Stimulated activated CD4-positive, alpha-beta T cell treated with anti-CD3 and anti-CD28 coated beads, Interleukin-4, amount 100 ng/mL, for 24 hours (primary cell): ENCODE measurements at places on chromosomes 6 and 20.

DNA sequence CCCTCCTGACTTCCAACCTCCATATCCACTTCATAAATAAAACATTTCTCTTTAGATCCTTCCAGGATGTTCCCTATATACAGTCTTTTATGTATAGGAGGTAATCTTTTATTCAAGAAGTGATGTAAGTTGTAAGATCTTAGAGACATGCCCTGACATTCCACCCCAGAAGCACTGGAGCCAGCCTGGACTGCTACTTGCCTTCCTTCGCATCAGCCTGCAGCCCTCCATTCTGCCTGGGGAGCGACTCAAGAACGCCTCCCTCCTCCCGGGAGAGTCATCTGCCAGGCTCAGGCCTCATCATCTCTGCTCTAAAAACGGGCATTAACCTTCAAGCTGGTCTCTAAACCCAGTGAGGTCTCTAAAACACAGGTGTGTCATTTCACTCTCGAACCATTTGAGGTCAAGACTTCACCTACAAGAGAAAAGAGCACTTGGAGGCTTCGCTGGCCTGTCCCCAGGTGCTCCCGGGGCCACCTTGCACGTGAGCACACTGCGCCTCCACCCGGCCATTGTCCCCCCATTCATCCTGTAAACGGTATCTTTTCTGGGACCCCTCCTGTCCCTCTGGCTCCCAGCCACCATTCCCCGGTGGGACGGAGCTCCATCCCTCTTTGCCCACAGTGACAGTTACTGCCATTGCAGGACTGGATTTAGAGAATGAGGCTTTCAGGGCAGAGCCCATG is 107.5 kb upstream of the PDE10A start:
- DNase-seq: no peak

DNA sequence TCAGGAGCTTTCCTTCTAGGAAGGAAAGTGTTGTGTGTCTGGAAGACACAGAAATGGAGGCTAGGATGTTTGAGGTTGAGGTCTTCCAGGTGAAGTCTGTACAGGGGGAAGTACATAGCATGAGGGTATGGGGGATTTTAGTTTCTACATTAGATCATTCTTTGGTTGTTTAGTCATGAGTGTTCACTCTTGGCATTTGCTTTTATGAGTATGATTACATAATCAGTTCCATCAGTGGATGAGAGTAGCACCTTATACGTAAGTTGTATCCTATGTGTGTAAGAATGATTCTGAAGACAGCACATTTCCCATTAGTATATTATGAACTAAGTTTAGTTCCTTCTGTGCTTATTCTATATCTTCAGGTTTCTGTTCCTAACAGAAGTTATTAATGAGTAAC is 1.9 kb downstream of the CDYL start:
- DNase-seq: no peak

DNA sequence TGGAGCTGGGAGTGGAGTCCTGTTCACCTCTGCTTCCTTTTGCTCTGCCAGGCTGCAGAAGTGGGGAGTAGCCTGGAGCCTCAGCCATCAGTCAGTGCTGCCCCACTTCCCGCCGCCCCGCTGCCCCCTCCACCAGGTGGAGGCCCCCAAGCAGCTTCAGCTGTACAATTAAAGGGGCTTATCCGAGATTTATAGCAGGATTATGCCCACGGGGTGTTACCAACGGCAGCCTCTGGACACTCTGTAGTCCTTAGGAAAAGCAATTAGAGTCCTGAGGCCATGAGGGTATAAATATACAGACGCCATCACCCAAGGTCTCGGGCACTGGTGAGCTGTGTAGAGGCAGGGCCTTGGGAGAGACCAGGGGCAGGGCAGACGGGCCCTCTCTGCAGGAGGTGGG is 55.4 kb downstream of the GRM4 start:
- no peak for DNase-seq

DNA sequence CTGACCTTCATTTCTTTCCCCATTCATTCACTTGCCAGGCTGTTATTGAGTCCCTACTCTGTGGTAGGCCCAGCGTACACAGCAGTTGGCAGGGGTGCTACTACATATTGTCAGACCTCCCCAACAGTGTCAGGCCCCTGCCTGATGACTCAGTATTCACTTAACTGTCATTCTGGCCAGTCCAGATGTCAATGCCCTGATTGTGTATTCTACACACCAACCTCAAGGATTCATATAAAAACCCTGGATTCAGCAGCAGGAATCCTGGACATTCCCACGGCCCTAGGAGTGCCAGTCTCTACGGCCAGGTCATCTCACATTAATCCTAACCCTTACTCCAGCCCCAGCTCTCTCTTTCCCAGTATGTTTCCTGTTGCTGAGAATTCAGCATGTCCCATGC is 151.5 kb downstream of the TASP1 start:
- DNase-seq: no peak

DNA sequence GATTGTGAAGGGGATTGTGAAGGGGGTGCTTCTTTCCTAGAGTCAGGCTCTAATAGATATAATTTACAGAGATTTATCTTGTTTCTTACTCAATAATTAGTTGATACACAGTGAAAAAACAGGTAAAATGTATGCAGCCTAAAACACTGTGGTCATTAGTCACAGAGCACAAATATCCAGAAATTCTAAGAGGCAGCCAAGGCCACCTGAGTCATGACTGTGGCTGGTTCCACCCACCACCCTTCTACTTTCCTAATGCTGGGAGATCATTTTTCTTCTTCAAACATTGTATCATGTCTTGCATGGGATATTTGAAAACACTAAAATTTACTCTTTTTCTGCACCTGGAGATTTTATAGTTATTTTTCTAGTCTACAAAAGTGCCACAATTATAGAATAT is 181.6 kb downstream of the OTOR start:
- DNase-seq: no peak

DNA sequence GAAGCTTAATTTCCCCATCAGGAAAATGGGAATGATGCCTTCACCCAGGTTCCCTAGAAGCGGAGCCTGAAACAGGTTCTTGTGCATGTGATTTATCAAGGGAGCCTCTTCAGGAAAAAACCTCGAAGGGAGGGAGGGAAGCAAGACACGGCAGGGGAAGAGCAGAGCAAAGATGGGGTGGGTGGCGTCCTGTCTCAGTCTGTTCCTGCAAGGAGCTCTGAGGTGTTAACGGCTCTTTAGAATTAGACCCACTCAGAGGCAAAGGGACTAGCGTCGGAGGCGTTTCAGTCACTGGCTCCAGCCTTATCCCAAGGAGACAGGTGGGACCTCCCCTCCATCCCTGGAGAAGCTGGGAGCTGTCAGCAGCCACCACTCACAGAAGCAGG is 15.6 kb upstream of the UBE2V1 start:
- no peak for DNase-seq

GRCh38 chr20:61134296-61135030 is 117.6 kb upstream of the CDH4 start:
- DNase-seq: no peak

- DNase-seq: no peak
Measured at GRCh38 chr6:62978920-62979319, 232.3 kb upstream of the FKBP1C start.

DNA sequence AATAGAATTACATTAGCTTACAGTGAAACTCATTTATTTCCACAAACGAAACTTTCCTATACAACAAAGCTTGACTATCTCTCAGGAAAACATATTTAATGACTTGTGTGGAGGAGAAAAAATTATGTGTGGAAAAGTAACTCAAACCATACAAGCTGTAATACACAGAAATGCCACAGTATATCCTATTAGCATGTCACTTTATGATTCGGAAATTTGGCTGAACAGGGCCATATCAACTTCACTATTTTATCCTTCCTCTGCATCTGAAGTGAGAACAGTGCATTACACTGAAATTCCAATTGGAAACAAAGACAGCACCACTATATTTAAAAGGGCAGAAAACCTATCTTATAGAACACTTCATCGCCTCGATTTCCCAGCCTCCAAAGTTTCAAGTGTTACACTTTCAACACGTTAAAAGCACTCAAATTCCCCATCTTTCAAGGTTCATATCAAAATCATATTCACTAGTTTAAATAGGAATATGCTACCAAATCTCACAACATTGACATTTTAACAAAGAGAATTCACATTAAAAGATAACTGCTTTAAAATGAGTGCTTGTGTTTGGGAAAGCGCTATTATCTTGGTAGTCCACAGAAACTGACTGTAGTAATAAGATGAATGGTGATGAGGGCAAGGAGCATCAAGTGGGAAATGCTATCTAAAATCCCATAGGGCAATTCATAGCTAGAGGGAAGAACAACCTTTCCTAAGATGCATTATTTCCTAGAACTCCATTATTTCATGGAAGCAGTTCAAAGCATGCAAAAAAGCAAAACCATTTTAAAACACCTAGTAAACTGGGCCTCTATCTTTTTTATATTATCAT is 1.8 kb downstream of the REV3L start:
- no peak for DNase-seq

DNA sequence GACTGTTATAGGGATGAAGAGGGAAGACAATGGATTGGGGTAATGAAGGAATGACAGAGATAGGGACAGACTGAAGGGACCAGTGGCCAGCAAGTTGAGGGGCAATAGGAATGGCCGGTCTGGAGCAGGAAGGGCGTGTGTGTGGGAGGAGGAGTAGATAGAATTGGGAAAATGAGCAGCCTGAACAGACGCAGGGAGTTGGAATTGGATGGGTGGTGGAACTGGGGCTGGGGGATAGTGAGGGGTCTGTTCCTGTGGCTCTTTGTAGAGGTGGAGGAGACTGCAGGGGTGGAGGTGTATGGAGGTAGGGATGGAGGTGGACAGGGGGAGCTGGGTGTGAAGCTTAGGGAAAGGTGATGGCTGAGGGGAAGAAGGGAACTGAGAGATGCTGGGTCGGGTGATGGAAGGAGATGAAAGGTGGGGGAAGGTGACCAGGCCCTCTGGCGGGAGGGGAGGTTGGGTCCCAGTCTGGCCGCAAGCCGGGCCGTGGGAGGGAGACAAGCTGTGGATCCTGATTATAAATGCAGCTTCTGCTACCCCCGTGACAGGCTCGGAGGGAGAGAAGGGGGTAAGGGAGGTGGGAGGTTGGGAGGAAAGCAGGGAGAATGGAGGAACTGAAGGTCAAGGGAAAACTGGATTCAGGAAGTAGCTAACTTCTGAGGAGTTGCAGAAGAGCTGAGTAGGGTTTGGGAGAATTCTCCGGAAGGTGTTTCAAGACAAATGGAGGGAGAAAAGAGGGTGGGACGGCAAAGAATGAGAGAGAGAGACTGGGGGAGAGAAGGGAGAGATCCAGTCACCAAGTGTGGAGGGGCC is 5.2 kb downstream of the SYNGAP1 start:
- no peak for DNase-seq
